ENCODE measurements at places on chromosomes 2 and 18.
A peak's percentile ranks its signal among the peaks of the same experiment; 100 is the strongest.

- DNase-seq: no peak
Observed at GRCh38 chr18:58896268-58896667, 31.6 kb downstream of the ZNF532 start.

- no peak for DNase-seq
Observed at GRCh38 chr2:240502430-240503121, 55.2 kb downstream of the ANKMY1 start.

DNA sequence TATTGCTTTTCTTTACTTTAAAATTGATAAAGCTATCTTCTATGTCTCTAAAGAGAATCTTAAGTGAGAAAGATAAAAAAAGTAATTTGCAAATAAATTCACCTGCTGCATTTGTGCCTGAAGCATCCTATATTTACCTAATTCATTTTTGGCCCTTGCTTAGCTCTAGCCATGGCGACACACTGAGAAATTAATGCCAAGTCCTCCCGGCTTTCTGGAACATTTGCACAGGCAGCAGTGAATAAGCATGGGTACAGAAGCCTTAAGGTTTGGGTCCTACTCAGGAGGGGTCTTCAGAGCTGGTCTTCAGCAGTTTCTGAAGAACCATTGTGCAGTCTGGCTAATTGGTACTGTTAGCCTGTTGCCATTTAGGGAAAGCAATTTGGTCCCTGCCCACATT lies 73.9 kb upstream of the ZEB2 start:
- DNase-seq: no peak

GRCh38 chr2:171260471-171261424 lies 100.1 kb upstream of the TLK1 start:
- DNase-seq: no peak

GRCh38 chr2:207619764-207620203 lies 5.4 kb downstream of the METTL21A start:
- no peak for DNase-seq

- DNase-seq: peak; percentile 65
Observed at GRCh38 chr18:71371951-71372605, 1083.2 kb downstream of the SOCS6 start.

DNA sequence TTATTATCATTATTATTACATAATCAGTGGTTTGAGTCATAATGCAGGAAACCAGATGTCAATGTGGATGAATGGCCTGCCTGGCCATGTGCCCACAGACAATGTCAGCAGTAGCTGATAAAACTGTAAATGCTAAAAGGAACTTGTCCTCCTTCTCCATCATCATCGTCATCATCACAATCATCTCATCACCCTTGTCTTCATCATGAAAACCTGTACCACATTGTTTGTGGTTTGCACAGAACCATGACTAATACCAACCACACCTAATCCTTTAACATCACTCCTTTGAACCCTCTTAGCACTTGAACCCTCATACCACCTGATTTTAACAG lies 96.0 kb downstream of the HNMT start:
- DNase-seq: peak; percentile 56

DNA sequence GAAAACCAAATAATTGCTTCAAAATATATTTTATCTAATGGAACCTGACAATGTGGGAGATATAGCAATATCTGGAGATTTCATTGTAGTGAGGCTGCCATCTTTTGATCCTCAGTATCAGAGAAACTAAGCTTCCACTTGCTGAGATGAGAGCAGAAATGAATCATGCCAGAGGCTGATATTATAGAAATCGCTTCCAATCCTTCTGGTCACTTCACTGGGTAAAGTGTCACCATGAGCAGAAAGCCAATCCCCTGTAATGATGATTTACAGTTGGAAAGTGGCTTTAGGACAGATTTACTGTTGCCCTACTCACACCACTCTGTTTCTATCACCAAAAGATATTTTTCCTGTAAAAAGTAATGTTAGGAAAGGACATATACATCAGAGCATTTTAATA lies 365.0 kb upstream of the VRK2 start:
- no peak for DNase-seq

DNA sequence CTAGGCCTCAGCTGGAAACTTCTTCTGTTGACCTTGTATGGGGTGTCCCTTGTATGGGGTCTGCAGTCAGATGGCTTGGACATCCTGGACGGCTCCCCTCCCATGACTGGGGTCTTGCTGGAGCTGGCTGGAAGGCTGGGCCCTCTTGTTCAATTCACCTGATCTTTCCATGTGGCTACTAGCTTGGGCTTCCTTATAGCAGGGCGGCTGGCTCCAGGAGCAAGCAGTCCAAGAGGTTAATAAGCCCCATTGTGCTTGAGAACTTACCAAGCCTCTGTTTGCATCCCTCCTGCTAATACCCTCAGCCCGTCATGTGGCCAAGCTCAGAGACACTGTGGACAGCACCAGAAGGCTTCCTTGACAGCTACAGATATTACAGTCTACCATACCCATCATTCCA lies 111.6 kb upstream of the NPAS2 start:
- DNase-seq: no peak

DNA sequence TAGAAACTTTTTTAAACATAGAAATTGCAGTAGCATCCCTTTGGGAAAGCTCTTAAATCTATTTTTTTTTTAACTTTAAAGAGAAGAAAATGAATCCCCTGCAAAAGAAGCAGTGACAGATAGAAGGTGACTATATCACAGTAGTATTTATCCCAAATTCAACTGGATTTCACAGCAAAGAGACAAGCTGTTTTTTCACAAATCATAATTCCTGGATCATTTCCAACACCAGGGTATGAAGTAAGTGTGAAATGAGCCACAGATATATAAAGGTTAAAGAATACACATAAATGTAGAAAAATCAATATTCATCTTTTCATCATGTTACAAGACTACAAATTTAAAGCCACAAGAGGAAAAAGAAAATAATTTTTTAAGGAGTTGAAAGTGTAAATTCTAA lies 1404.9 kb upstream of the NXPH2 start:
- no peak for DNase-seq

- DNase-seq: no peak
Observed at GRCh38 chr2:136257893-136258292, 139.9 kb upstream of the CXCR4 start.

GRCh38 chr2:170485254-170486026 lies 229.7 kb upstream of the SP5 start:
- DNase-seq: no peak

DNA sequence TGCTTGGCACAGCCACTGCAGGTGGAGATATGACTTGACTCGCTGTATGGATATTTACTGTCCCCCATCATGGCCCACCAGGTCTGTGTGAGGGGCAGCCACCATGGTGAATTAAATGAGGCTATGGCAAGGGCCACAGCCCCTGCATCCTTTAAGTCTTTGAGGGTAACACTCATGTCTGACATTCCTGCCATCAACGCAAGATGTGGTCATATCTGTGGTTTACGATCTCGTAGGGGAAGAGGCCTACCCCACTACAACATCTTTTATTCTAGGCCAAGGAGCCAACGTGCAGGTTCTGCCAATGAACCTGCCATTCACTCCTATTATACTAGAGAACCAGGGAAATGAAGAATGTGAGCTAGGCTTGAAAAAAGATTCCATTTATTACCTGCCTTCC lies 381.6 kb upstream of the ID2 start:
- no peak for DNase-seq

GRCh38 chr2:8847400-8847799 lies 10.0 kb upstream of the KIDINS220 start:
- DNase-seq: no peak

- DNase-seq: peak; percentile 88
Observed at GRCh38 chr18:21612125-21613039, at the start of gene SNRPD1. Gene SNRPD1, plus strand, starts transcription at chr18:21612314. Its CDS starts 116 bp downstream, at chr18:21612430.

DNA sequence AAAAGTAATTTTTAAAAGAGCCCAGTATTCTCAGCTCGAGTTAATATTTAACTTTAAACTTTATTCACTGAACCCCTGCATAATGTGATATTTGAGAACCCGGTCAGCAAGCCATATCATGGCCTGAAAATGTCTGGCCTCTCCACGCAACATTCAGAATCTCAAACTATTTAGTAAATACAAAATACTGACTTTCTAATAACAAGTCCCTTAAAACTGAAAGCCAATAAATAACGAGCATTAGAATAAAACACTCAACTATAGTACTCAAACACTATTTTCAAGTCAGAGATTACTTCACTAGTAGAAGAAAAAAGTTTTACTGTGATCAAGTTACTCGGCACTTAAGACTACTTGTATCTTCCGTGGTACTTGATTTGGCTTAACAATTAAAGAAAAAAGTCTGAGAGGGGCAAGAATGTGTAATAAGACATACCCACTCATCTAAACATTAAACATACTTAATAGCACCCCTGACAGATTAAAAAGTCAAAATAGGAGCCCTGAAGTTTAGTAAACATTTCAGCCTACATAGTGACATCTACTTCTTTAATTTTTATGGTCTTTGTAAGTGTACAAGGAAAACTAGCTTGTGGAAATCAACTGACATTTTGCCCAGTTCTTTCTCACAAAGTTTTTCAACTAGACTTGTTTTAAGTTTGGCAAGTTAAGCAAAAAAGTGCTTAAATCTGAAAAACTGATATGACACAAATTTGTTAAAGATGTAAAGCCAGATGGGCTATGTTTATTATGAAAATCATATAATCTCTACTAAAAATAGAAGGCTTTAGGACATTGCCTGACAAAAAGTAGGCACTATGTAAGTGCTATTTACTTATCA lies 38.2 kb downstream of the RTN4 start:
- no peak for DNase-seq

DNA sequence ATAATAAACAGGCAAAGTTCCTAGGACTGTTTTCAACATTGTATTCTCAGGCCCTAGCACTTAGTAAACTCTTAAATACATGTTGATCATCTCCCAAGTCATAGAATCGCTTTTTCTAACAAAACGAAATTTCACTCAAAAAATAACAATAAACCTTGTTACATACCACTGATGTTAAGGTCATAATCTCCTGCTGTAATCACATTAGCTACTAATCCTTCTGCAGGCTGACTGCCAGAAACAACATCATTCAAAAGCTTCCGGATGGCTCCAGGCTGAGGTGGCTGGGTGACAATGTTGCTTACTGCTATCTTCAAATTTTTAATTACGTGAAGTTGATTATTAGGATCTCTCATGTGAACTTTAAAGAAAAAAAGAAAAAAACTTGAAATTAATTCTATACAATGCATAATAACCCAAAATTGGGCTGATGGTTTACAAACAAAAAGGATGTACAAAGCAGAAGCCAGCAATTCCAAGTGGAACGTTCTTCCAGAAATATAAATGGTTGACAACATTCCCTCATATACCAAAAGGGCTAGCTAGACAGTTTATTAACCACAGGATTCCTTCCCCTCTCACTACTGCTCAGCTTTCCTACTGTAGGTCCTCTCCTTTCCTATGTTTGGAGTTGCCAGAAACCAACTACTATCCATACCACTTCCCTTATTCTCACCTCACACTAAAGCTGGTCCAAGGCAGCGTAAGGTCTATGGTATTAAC lies 11.6 kb downstream of the TRAPPC8 start:
- DNase-seq: no peak

DNA sequence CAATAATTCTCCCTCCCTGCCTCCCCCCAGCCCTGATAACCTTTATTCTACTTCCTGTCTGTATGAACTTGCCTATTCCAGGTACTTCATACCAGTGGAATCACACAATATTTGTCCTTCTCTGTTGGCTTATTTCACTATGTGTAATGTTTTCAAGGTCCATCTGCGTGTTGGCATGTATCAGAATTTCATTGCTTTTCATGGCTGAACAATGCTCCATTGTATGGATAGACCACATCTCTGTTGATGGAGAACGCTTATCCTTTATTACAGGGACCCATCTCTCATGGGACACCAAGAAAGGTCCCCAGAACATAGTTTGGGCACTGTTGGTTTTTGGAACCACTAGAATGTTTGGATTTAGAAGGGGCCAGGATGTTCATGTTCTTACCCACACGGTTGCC lies 40.2 kb downstream of the ATOH8 start:
- DNase-seq: no peak

DNA sequence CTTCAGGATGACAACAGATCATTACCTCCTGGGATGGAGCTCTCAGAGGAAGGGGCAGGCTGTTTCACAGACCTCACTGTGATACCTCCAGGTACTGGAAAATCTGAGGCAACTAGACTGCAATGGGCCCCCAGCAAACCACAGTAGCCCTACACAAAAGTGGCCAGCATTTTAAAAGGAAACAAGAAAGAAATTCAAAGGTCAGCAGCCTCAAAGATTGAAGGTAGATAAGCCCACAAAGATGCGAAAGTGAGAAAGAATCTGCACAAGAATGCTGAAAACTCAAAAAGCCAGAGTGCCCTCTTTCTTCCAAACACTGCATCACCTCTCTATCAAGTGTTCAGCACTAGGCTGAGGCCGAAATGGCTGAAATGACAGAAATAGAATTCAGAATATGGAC lies 499.5 kb upstream of the CHAC2 start:
- DNase-seq: no peak

- DNase-seq: no peak
Observed at GRCh38 chr2:145186303-145186702, 666.4 kb upstream of the ZEB2 start.

DNA sequence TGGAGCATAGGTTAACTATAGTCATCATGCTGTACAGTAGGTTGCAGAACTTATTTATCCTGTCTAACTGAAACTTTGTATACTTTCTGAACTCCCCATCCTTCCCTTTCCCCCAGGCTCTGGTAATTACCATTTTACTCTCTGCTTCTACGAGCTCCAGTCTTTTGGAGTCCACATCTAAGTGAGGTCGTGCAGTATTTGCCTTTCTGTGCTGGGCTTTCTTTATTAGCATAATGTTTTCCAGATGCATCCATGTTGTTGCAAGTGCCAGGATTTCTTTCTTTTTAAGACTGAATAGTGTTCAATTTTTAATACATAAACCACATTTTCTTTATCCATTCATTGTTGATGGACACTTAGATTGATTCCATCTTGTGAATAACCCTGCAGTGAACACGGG lies 464.1 kb downstream of the TGIF1 start:
- DNase-seq: no peak

GRCh38 chr2:100992262-100992661 lies 9.8 kb upstream of the RPL31 start:
- DNase-seq: no peak

DNA sequence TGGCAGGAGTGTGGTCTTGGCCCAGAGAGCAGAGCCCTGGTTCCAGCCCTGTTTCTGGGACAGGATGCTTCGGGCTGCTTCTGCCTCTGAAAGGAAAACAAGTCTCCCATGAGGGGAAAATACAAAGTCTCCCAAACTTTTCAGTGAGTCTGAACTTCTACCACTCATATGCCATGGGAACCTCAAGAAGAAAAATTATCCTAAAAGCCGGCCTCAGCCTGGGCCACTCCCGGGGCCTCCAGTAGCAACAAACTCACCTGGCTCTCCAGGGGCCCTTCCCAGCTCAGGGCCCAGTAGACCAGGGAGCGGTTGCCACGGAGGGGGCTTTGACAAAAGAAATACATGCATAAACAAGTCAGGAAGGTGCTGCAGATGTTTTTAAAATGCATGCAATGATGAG lies 289.2 kb upstream of the HDAC4 start:
- DNase-seq: no peak

DNA sequence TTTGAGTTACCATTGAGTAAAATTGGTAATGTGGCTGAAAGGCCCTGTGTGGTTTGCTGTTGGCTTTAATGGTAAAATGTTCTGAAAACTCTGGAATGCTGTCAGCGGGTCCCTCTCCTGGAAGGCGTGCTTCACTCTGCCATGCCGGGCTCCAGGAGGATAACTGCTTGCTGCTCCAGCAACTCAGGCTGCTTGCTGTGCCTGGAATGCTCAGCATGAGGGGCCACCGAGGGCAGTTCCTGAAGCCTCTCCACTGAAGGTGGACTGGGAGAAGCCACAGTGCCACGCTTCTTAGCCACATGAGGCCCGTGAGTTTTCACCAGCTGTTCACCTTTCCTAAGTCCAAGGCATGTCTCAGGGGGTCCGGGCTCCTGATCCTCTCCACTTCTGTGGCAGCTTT lies 90.4 kb upstream of the FAM110C start:
- no peak for DNase-seq

GRCh38 chr2:74554820-74555531 lies 456 bp downstream of the DOK1 start:
- DNase-seq: no peak
